Right lung (tissue), 10 donors: ENCODE measurements at places on chromosomes 2 and 18.

GRCh38 chr2:11749646-11750349, 3.4 kb downstream of the LPIN1 start:
- DNase-seq, result no peak

DNA sequence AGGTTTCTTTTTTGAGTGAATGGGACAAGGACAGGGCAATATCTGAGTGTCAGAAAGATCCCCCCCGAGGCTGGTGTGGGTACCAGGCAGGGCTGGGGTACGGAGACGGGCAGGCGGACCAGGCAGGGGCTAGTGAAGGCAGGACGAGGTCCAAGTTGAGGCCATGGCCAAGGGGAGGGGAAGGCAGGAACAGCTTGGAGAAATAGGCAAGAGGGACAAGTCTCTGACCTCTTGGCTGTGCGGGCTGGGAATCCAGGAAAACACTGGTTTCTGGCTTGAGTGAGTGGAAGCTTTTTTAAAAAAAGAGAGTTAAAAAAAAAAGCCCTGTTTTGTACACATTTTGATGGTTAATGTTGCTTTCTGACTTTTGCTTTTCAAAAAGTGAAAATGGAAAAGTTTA, 30.3 kb downstream of the ASAP2 start:
- DNase-seq, result no peak

GRCh38 chr2:203685789-203686420, 20.5 kb upstream of the CD28 start:
- DNase-seq, result no peak

DNA sequence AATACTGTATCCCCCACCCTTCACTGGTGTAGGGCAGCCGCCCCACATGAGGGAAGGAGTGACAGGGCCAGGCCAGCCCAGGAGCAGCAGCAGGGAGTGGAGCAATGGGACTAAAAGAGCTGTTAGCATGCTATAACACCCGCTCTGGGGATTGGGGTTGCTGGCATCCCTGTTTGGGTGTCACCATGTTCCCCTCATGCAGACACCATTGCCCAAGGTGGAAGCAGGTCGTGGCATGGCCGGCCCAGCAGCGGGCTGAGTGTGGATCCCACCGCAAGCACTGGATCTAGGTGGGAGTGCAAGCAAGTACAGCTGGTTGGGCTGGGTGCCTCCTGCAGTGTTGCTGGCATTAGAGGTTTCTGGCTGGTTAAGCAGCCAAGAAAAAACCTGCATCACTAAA, 3.3 kb upstream of the SULT6B1 start:
- DNase-seq, result no peak

- no peak for DNase-seq
Measured at GRCh38 chr18:75304678-75305557, 94.3 kb downstream of the TSHZ1 start.

- DNase-seq, result no peak
Measured at GRCh38 chr2:68714866-68715265, 19.7 kb upstream of the ARHGAP25 start.
